ENCODE measurements at places on chromosomes 4 and X. TPM values are rescaled to one million over a fixed set of nuclear protein-coding genes. Genes with fewer than 3 reads are reported as not detected.

- no peak for DNase-seq
These were observed 59.0 kb upstream of the AGTR2 start for GRCh38 chrX:116111497-116111896.

GRCh38 chrX:45774961-45775360 is 574.3 kb upstream of the DIPK2B start:
- DNase-seq, result no peak

GRCh38 chr4:56183344-56183959 is 203.8 kb downstream of the AASDH start:
- no peak for DNase-seq

DNA sequence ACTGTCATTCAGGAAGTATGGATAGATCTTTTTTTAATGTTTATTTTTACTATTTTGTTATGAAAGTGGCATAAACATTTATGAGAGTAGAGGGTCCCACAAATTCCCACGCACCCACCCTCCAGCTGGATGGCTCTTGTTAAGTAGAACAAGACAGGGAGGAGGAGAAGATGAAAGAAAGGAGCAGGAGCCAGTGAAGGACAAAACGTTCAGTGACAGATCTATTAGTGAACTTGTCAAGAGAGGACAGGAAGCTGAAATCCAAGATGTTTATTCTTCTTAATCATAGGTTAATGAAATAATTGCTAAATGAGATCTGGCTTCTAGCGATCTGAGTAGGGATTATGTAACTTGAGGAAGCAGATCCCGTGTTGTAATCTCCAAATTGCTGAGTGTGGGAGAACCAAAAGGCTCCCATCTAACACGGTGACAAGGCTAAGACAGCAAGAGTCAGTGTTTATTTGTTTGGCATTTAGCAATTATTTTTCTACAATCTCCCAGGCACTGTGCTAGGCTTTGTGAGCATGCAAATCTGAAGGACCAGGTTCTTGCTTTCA is 162.5 kb downstream of the SHROOM3 start:
- DNase-seq, result no peak

GRCh38 chr4:28373601-28374000 is 1513.0 kb downstream of the STIM2 start:
- peak; percentile 26 for DNase-seq

DNA sequence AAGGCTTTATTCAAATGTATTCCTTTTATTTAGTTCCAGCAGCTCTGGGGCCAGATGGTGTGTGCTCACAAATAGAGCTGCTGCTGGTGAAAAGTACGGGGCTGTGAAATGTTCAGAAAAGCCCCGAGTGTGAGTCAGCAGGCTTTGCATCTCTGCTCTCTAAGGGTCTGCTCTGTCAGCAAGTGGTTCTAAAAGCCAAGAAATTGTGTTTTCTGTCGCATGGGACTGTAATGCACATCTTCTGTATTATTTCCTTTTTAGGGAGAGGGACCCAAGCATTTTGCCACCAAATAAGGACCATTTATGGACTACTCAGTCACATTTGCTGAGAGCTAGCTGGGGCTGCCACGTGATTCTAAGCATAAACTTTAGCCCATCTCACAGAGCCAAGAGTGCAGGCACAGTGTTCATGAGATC is 82.9 kb upstream of the NHS start:
- DNase-seq, result no peak

DNA sequence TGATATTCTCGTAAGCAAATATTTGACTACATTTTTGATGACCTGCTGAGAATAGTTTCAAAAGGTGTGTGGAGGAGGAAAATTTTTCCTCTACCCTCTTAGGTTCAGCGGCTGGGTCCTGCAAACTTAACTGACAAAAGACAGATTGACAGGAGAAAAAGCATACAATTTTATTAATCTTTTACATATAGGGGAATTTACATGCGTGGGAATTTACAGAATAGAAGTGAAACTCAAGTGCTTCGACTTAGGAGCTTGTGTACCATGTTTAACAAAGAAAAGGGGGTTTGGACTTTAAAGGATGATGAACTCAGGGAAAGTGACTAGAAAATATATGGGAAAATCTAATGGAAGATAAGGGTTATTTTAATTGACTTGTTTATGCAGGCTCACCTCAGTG is 2.5 kb downstream of the HERC6 start:
- DNase-seq, result no peak

DNA sequence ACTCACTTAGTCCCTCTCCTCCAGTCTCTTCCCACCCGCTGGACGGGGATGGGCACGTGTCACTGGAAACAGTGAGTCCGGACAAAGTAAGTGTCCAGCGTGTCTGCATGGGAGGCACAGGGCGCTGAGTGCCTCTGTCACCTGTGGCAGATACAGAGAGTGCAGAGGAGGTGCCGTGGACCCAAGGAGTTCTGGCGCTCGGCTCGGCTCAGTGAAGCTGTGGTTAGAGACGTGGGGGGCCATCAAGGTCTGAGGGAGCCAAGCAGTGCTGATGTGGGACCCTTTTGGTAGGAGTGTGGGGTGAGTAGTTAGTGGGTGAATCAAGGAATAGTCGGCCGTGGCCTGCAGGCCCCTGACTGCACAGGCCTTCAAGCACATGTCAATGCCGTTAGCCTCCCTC is 40.1 kb upstream of the MSANTD1 start:
- no peak for DNase-seq

- no peak for DNase-seq
These were observed 1232.4 kb downstream of the STIM2 start for GRCh38 chr4:28093071-28093470.

- no peak for DNase-seq
These were observed 19.8 kb upstream of the LGI2 start for GRCh38 chr4:25050370-25051078.

- DNase-seq, result no peak
These were observed 2182.5 kb upstream of the AGA start for GRCh38 chr4:179624768-179625181.

DNA sequence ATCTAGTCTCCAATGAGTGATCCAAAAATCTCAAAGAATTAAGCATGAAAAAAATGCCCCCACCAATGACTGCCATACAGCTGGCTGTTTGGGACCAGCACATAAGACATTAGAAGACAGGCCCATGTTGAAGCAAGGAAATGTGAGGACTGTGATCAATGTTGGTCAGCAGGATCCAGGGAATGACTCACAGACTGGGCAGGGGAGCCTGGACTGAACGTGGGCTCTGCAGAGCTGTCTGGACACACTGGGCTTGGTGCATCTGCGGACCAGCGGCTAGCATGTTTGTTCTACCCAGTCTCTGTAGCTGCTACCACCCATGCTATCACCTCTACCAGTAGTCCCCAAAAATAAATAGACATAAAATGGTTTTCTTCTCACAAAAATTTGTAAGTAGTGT is 108.6 kb downstream of the PALLD start:
- DNase-seq, result no peak

Gene HSFX4
- polyA plus RNA-seq, result not detected

Gene PIR
- 17.5 TPM for polyA plus RNA-seq

Gene GPAT3
- polyA plus RNA-seq, result 2.4 TPM

Gene KIT
- 0.03 TPM for polyA plus RNA-seq
